CD8-positive, alpha-beta T cell (primary cell): ENCODE measurements at places on chromosomes 5 and 9.

DNA sequence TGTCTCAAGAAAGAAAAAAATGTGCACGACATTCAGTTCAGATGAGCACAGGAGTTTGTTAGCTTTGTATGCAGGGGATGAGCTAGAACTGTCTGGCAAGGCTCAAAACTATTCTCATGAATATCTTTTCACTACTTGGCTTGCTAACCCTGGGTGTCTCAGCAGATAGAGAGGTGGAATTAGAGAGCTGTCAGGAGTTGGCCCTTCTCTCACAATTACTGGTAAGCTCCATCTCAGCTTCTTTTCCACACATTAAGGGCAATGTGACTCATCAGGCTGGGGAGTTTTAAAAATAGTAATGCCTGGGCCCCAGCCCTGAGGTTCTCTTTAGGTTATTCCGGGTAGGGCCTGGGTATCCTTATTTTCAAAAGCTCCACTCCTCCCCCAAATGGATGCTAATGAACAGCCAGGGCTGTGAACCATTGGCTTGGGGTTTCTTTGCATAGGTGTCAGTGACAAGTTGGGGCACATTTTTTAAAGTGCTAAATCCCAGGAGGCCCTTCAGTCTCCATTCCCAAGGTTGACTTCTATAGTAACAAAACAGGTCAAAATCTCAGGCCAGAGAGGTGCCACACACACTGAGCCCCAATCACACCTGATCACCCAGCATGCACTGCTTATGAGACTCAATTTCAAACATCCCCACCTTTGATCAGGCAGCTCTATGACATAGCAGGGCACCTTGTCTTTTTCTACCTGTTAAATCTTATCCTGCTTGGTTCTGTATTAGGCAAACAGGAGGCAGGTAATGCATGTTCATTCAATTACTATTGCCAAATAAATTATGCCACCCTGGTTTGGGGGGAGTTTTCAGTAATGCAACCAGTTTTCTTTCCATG, 239.7 kb upstream of the DAP start:
- DNase-seq, result no peak

GRCh38 chr5:100777680-100778300, 125.3 kb downstream of the ST8SIA4 start:
- DNase-seq, result no peak

DNA sequence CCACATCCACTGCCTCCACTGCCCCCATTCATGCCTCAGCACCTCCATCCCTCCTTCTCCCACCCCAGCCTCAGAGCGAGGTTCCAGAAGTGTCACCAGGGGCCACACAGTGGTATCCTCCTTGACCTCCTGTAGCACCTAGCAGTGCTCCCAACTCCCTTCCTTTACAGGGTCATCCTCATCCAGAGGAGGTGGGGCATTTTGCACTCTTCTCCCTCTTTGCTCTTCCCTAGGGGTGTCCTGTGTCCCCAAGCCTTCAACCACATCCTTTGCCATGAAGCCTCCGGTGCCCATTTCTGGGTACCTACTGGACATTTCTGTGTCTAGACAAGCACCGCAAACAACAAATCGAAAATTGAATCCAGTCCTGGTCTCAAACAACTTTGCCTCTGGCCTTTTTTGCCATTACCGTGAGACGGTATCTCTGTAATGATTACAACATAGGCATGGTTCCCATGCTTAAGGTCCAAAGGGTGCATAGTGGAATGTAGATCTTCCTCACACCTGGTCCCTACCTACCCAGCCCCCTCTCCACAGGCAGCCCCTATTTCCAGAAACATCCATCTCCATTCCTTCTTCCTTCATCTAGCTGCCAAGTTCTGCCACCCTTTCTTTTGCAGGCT, 17.6 kb downstream of the WWC1 start:
- no peak for DNase-seq

DNA sequence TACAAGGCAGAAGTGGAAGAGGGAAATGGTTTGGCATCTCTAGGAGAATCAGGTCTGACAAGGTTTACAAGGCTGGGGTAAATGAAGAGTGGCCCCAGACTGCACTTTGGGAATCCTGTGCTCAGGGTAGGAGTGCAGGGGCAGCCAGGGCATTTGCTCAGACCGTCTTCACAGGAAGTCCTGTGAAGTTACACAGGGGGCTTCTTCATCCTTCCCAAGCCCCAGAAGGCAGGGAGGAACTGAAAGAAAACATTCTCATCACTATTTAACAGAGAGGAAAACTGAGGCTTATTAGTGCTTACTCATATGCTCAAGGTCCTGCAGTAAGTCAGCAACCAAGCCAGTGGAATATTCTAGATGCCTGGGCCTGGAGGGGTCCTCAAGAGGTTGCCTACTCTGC, 80.7 kb downstream of the NRG2 start:
- no peak for DNase-seq

DNA sequence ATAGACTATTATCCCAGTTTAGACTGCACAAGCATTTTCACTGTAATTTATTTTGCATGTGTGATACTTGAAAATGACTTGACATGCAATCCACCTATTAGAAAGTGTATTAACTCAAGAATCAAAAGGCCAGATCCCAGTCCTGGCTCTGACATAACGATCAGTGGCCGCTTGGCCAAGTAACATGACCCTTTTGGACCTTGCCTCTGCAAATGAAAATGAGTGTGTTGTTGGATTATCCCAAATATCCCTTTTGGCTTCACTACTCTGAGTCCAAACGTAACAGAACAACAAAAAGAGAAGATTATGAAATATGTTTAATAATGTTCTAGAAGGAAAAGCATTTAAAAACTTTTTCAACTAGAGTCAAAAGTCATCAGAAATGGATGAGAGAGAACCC, 19.0 kb downstream of the DMGDH start:
- no peak for DNase-seq

DNA sequence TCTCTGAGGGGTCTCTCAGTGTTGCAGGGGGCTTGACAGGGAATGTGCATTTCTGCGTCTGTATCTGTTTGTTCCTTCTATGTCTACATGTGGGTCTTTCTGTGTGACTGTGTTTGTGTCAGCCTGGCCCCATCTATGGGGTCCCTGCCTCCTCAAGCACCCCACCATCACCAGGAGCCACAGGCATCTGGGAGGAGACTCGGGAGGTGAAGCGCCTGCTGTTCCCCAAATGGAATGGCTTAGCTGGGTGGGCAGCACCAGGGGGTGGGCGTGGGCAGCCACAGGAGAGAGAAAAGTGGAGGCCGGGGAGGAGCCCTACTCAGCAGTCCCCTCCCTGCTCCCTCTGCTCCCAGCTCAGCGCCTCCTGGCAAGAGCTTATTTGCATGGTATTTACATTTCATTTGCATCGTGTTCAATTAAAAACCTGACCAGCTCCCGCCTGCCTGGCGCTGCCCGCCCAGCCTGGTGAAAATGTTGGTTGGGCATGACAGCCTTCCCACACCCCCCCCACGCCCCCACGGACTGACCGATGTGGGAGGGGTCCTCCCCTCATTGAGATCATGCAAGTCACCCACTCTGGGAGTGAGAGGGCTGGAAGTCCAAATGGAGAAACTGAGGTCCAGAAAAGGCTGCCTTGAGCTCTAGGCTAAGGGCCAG, 50.5 kb downstream of the CXXC5 start:
- no peak for DNase-seq

GRCh38 chr9:114691956-114692295, 9.9 kb upstream of the TEX48 start:
- no peak for DNase-seq

- no peak for DNase-seq
These were observed 5.8 kb downstream of the OTP start for GRCh38 chr5:77632526-77633206.

DNA sequence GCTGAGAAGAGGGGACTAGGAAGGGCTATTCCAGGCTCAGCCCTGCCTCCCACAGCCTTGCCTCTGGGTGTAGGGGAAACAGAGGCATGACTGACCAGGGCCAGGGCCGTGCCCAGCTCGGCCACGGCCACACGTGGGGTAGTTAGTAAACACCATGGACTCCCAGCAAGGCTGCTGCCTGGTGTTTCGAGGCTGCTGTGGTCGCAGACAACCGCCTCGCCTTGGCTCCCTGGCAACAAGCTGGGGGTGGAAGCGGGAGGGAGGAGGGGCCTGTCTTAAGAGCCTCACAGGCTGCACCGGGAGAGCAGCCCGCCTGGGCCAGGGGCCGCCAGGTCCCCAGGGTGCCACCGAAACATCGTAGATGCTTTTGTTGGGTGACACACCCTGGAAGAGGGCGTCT, 90.2 kb upstream of the CACNA1B start:
- no peak for DNase-seq

DNA sequence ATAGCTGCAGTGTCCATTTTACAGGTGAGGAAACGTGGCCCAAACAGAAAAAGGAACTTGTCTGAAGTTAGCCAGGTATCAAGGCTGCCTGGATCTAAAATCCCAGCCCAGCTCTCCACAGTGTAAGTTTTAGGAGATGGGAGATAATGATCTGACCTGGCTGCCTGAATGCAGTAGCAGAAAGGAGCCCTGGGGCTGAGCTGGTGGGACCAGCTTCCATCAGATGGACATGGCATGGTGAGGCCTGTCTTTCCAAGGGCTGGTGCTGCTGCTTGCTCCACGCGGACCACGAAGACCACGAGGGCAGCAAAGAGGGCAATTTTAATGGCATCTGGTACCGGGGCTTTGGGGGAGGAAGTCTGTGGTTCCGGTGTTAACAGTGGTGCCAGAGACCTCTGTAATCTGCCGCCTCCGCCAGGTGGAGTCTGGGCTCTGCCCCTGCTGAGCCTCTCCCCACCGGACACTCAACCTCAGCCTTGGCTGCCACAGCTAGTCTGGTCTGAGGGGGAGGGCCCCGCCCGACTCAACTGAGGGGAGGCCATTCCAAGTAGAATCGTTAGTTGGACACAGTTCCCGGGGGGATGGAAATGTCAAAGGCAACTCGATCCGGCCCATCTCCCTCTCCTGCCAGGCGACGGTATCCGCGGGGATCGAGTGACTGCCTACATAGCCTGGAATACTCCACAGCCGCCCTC, 650 bp downstream of the MYORG start:
- DNase-seq, result peak; percentile 81

DNA sequence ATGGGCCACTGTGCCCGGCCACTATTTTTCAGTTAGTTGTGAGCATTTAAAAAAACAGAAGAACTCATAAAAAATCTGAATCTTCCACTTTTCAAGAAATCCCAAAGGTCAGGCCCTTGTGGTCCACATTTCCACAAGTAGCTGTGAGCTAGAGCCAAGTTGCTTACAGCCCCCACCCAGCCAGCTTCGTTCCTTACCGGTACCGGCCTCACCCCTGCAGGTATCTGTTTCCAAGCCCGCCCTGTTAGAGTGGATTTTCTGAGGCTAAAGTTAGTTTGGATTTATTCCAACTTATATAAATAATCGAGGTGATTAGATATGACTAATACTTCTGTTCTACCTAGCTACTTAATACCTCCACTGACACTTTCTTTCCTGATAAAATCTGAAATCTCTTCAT, 81.0 kb downstream of the F2RL2 start:
- no peak for DNase-seq

DNA sequence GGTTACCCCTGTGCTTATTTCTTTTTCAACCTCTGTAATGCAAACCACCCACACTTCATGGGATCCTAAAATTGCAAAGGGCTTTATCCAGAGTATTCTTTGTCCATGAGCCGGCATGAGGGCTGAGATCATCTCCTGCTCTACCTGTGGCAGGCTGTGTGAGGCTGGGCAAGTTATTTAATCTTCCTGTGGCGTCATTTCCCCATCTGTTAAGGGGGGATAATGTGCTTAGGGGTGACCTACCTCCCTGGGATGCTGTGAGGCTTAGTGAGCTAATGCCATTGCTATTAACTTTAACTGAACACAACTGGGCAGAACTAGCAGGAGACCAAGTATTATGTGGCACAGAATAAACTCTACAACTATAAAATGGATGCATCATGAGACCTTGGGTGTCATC, 17.0 kb downstream of the FRMPD1 start:
- no peak for DNase-seq

DNA sequence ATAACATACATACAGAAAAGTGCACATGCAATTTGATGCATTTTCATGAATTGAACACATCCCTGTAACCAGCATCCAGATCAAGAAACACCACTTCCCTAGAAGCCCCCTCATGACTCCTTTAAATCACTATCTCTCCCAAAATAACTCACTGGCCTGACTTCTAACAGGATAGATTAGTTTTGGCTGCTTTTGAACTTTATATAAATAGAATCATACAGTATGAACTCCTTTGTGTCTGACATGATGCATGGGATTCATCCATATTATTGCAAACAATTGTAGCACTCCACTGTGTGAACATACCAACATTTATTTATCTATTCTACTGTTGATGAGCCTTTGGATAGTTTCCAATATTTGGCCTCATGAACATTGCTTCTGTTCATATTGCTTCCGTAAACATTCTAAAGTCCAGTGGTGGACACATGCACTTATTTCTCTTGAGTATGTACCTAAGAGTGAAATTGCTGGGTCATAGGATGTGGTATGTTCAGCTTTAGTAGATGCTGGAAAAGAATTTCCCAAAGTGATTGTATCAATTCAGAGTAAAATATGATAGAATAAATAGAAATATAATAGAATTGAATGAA, 148.7 kb upstream of the GDNF start:
- no peak for DNase-seq

GRCh38 chr9:83199240-83199639, 136.3 kb upstream of the RASEF start:
- DNase-seq, result no peak

GRCh38 chr5:112036206-112036605, 279.2 kb upstream of the NREP start:
- DNase-seq, result no peak
